Ascending aorta (tissue), 2 donors: ENCODE measurements at places on chromosomes 11 and 22. TPM values are rescaled to one million over a fixed set of nuclear protein-coding genes. Genes with fewer than 3 reads are reported as not detected.

DNA sequence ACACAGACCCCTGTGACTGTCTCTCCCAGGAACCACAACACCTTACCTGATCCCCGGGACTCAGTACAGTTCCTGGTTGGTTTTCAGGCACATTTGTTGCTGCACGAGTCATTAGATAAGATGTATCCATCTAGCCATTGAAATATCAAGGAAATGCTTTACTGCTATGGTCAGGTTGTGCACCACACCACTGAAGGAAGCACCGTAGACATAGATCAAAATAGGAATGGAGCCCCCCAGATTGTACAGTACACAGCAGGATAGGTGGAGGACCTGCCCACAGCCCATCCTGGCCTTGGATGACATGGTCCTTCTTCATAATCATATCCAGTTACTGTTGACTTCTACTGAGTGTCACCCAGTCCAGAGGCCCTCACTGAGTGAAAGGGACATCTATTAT lies 85.9 kb upstream of the LDLRAD3 start:
- no peaks in the 10 kb centered on the region for H3K4me1 ChIP-seq
- H3K27me3 ChIP-seq: no peaks in the 10 kb centered on the region
- H3K27ac ChIP-seq: no peak overlapping the region
- no peak overlapping the region for H3K4me3 ChIP-seq

DNA sequence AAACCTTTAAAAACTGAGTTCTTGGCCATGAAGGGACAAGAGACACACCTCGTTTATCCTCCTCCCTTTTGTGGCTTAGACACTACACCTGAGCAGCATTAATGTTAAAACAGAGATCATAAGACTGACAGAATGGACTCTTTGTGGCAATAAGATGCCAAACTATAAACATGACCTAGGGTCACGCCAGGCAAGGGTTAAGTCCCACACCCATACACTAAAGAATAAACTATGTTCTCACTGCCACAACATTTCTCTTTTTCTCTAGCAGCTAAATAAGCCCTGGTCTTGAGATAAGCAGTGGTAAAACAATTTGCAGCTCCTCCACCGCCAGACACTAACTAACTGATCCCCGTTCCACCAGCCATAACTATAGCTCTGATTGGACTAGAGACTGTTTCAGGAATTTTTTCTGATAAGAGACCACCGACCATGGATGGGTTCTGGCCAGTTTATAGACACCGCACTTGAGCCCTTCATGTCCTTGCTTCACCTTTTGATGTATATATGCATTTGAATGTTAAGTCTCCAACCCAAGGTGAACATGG lies 4.9 kb upstream of the SLCO2B1 start:
- H3K4me3 ChIP-seq: no peak overlapping the region
- H3K4me1 ChIP-seq: no peaks in the 10 kb centered on the region
- no peaks in the 10 kb centered on the region for H3K27me3 ChIP-seq
- no peaks in the 10 kb centered on the region for H3K36me3 ChIP-seq

DNA sequence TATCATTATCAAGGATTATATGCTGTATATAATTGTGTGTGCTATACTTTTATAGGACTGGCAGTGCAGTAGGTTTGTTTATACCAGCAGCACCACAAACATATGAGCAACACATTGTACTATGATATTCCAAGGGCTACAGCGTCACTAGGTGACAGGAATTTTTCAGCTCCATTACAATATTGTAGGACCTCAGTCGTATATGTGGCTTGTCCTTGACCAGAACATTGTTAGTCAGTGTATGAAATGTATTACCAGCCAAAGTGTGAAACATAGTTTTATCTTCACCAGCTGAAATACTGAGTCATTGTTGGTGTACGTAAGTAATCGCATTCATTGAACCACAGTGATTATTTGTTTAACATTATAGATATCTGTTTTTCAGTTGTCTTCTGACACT lies 20.4 kb downstream of the JHY start:
- DNase-seq: no peak
- no peaks in the 10 kb centered on the region for H3K36me3 ChIP-seq
- H3K27me3 ChIP-seq: no peaks in the 10 kb centered on the region
- H3K27ac ChIP-seq: no peak overlapping the region
- H3K4me1 ChIP-seq: no peaks in the 10 kb centered on the region
- H3K4me3 ChIP-seq: no peak overlapping the region

GRCh38 chr11:88629496-88629895 lies 292.0 kb upstream of the CTSC start:
- no peaks in the 10 kb centered on the region for H3K27me3 ChIP-seq
- no peak overlapping the region for H3K4me3 ChIP-seq
- no peak overlapping the region for H3K27ac ChIP-seq
- no peak for DNase-seq
- H3K4me1 ChIP-seq: peaks cover 2% of the 10 kb centered on the region

GRCh38 chr22:20430101-20430719 lies 7.4 kb downstream of the SCARF2 start:
- H3K27me3 ChIP-seq: no peaks in the 10 kb centered on the region
- no peak for DNase-seq
- no peak overlapping the region for H3K27ac ChIP-seq
- peaks cover 51% of the 10 kb centered on the region for H3K36me3 ChIP-seq
- H3K4me3 ChIP-seq: peak overlapping the region; percentile 50
- H3K4me1 ChIP-seq: peaks cover 3% of the 10 kb centered on the region

- H3K4me1 ChIP-seq: peaks cover 59% of the 10 kb centered on the region
- peak overlapping the region; percentile 5 for H3K27ac ChIP-seq
- DNase-seq: no peak
- no peaks in the 10 kb centered on the region for H3K36me3 ChIP-seq
- H3K27me3 ChIP-seq: no peaks in the 10 kb centered on the region
These were observed 51.3 kb downstream of the BCR start for GRCh38 chr22:23231471-23232093.

DNA sequence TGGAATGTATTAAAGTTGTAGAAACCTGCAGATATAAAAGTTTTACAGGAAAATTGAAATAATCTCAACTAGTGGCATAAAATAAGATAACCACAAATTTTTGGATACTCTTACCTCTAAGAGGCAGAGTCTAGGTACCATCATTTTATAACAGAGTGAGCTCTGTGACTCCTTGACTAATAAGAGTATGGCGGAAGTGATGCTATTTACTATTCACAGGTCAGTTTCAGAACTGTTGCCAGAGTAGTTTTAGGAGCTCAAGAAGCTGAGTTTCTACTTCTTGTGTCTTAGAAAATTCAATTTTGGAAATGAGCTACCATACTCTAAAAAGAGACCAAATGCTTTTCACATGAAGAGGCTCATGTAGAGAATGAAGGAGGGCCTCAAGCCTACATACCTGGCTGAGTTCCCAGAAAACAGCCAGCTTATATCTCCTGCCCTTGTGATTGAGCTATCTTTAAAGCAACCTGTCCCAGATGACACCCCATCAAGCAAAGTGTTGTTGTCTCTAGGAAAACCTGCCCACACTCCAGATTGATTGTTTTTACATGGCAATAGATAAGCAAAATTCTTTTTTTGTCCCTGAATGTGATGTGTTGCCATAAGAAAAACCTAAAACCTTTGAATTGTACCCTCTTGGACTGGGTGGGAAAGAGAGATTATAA lies 712.8 kb upstream of the CNTN5 start:
- no peak overlapping the region for H3K27ac ChIP-seq
- H3K36me3 ChIP-seq: no peaks in the 10 kb centered on the region
- H3K4me3 ChIP-seq: no peak overlapping the region
- no peaks in the 10 kb centered on the region for H3K27me3 ChIP-seq

- H3K27ac ChIP-seq: peak overlapping the region; percentile 88
- H3K36me3 ChIP-seq: no peaks in the 10 kb centered on the region
- peaks cover 15% of the 10 kb centered on the region for H3K4me1 ChIP-seq
- DNase-seq: peak; percentile 52
- H3K4me3 ChIP-seq: no peak overlapping the region
These were observed 54.6 kb downstream of the LRRC32 start for GRCh38 chr11:76615950-76616349.

Gene NLRX1
- 35.9 TPM for total RNA-seq

Gene LRRC32
- total RNA-seq: 280 TPM

Gene DNAJB7
- not detected for total RNA-seq

Gene FHIP1B
- 31.9 TPM for total RNA-seq

Gene OR4X2
- not detected for total RNA-seq

Gene SLC1A2
- 0.32 TPM for total RNA-seq
